Stimulated activated CD8-positive, alpha-beta memory T cell treated with anti-CD3 and anti-CD28 coated beads, Interleukin-7, amount 100 ng/mL, for 1 hour (primary cell): ENCODE measurements at places on chromosomes 1 and 21.

DNA sequence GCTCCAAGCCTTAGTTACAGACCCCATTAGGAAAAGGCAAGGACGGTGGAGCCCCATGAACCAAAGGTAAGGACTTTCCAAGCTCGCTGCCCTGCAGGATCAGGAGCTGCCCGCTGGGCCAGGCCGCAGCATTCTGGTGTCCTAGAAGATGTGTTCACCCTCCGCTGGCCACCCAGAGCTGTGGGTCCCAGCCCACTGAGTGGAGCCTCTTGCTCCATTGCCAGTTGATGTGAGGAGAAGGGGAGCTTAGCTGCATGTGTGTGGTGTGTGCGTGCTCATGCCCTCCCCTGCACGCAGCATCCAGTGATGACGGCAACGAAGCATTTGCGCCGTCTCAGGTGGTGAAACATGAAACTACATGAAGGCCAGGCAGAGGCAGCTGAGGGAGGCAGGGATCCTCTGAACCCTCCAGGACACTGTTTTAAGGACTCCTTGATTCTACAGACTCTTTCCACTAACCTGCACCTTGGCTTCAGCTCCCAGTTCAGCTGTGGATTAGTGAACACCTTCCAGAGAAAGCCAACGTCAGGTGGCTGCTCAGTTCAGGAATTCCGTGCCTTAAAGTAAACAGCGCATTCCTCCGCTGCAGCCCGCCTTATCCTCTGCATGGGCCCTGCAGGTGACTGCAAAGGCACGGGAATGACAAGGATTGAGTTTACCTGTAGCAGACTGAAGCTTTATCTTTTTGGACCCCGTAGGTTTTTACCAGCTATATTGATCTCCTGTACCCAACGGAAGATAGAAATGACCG is 48.7 kb downstream of the SMYD2 start:
- no peak for DNase-seq

- DNase-seq = no peak
These were observed 354.9 kb downstream of the DPYD start for GRCh38 chr1:97565886-97566285.

- DNase-seq = no peak
These were observed 115.9 kb downstream of the KCND3 start for GRCh38 chr1:111873460-111874030.

GRCh38 chr1:207424570-207425131 is 29.5 kb upstream of the CR2 start:
- no peak for DNase-seq

DNA sequence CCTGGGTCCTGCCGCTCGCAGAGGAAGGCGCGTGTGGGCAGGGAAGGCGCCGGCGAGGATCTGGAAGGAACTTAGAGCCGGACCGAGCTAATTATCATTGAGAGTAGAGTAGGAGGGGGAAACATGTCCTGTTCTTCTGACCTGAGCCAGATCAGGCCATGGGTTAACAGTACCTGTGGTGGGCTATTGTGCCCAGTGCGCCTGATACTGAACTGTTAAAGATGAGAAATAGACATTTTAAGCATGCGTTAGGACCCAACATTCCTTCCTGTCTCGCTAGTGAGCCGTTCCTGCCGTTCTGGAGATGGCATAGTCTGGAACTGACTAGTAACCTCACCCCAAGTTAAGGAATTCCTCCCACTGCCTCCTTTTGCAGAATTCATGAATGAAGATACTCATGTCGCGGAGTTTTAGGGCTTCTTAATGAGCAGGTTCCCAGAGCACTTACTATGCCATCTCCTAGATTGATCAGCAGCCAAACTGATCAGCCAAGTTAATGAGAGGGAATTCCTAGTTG is 870 bp downstream of the STRIP1 start:
- DNase-seq = no peak

- DNase-seq = no peak
These were observed 19.7 kb downstream of the OPTC start for GRCh38 chr1:203513585-203514031.

GRCh38 chr1:150018165-150018564 is 7.6 kb upstream of the OTUD7B start:
- no peak for DNase-seq

GRCh38 chr1:151885479-151885878 is 23.8 kb downstream of the THEM4 start:
- no peak for DNase-seq

DNA sequence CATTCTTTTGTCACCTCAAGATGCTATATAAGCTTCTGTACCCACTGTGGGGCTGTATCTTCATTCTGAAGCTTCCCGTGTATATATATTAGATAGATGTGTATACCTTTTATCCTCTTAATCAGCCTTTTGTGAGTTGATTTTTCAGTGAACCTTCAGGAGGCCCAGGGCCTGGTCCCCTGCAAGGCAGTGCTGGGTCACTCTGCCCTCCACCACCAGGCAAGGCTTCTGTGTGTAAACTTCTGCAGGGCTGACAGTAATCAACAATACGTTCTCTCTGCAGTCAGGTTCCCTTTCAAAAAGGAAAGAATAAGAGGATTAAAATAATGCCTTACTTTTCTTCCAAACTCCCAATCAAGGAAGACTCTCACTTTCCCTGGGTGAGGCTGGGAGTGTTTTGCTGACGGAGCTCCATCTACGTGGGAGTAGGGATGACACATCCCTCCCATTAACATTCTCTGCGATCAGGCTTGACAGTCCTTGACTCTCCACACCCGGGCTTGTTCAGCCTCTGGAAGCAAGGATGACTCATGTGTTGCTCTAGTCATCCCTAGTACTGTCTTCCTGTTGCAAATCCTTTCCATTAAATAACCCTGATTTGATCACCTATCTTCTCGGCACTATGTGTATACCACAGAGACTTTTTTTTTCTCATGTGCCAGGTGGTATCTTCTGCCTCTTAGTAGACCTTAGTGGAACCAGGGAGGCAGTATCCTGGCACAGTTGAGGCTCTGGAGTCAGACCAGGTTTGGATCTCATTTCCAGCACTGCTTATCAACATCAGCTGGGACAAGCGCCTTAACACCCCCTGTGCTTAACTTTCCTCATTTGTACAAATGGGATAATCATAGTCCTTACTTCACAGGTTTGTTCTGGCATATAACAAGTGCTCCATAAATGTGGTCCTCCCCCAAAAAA is 70.3 kb upstream of the KCNK1 start:
- no peak for DNase-seq

GRCh38 chr21:27425574-27425973 is 458.7 kb upstream of the ADAMTS5 start:
- no peak for DNase-seq

DNA sequence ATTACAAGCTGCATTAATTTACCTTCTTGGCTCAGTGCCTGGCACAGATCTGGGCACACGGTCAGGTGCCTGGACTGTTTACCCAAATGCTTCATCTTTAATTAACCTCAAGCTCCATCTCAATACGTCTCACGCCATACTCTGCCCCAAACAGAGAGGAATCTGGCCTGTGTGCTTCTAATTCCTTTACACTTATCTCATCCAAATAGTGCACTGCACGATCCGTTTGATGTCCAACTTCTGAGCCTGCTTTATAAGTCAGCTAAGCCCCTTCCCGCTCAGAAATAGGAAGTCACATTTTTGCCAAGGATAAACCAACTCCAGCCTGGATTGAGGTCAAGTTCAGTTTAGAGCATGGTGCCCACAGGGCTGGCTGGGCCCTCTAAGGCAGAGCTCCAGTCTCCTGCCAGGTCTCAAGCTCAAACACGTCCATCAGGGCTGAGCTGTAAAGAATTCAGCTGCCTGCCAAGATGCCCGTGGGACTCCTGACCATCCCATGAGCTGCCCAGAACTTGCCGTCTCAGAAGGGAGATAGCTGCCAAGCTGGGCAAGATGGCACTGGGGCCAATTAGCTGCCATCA is 233.5 kb downstream of the TRABD2B start:
- no peak for DNase-seq

- DNase-seq = no peak
These were observed 183.9 kb upstream of the ESRRG start for GRCh38 chr1:216907100-216907499.

- DNase-seq = no peak
These were observed 3.5 kb downstream of the ROR1 start for GRCh38 chr1:63777286-63777685.

GRCh38 chr21:41783476-41784180 is 16.8 kb upstream of the RIPK4 start:
- no peak for DNase-seq

GRCh38 chr1:11989669-11990068 is 9.4 kb downstream of the MFN2 start:
- no peak for DNase-seq

DNA sequence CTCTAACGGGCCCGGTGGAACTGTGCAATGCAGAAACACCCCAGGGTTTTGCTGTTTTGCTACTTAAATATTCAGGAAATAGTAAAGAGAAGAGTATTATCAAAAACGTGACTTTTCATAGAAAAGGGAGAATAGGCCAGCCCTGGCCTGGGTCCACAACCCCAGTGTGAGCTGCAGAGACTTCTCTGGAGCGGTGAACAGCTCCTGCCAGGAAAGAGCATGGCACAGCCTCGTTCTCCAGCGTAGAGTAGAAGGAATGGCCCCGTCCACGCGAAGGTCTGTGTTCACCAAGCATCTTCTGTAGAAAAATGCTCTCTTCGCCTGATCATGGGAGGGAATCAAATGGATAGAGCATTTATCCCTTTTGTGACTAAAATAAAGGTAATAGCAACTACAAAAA is 51.4 kb downstream of the PDE9A start:
- no peak for DNase-seq

DNA sequence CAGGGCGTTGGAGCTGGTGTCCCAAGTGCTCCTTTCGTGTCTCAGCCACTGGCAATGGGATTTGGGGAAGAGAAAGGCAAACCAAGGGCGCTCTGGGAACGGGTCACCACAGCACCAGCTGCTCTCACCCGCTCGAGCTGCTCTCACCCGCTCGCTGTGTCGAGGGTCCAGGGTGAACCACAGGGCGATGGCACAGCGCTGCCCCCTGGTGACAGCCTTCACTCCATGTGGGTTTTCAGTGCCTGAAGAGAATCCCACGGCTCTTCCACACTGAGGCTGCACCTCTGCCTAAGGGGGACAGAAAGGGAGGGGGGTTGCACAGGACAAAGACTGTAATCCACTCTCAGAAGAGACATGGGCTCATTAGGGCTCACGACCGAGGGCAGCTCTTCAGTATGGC is 7.1 kb upstream of the CLDN19 start:
- DNase-seq = no peak
